Hematopoietic multipotent progenitor cell (in vitro differentiated cells): ENCODE measurements at places on chromosomes 4 and X.

DNA sequence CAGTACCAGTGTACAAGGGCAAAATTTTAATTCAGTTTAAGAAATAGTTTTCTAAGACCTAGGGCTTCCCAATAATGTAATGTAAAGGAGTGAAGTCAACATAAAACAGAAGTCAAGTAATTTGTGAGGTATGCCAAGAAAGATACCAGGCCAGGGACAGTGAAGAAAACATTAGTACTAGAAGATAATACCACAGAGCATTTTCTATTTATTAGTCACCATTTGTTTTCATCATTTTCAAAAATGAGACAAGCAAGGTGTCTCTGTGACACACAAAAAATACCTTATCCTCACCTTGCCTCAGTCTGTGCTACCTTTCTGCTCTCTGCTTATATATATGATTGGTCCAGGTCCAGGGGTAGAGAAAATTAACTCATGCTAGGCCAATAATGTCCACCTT, 46.8 kb downstream of the VEGFC start:
- DNase-seq = no peak

DNA sequence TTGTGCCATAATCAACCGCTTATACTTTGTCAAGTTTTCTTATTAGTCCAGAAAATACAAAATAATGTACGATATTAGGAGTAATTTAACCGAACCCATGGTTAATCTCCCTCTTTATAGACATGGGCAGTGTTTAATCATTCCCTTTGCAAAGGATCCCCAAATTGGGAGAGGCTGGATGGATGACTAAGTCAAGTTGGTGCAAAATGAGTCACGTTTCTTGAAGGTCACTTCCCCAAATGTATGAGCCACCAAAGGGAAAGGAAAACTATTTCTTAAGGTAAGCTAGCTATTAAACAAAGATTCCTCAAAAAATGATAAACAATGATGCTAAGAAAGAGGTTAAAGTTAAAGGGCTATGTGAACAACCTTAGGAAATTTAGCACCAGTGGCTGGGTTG, 17.5 kb downstream of the MAML3 start:
- DNase-seq = no peak

DNA sequence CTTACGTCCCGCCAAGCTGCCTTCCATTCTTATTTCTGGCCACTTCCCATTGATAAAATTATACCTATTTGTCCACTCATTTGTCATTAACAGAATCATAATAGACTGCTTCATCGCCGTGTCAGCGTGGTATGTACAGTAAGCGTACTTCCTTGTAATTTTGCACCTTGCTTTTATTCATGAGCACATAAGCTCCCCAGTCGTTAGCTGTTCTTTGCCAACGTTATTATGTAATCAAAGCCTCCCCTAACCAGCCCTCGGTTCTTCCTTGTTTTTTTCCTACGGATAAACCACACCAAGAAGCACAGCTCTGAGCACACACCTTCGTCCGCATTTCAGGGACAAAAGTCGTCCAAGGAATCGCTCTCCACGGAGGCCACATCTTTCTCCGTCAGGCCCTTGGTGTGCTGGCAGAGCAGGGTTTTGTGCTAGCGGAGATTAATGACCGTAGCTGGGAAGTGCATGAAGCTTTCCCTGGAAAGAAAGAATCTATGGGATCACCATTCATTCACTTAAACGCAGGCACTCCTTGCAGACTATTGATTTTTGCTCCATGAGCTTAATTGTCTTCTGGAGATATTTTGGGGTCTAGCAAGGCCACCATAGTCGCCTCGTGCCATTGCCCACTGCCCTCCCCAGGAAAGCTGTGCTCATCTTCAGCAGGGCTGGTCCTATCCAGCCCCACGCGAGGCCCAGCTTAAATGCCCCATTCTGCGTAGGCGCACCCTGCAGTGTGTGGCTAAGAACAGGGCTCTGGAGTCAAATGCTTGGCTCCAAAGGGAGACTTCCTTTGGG, 200.9 kb upstream of the PSAPL1 start:
- DNase-seq = no peak

GRCh38 chrX:27519226-27519625, 56.1 kb upstream of the PPP4R3C start:
- DNase-seq = no peak

- DNase-seq = no peak
These were observed 459.4 kb upstream of the LCORL start for GRCh38 chr4:18480928-18481327.

DNA sequence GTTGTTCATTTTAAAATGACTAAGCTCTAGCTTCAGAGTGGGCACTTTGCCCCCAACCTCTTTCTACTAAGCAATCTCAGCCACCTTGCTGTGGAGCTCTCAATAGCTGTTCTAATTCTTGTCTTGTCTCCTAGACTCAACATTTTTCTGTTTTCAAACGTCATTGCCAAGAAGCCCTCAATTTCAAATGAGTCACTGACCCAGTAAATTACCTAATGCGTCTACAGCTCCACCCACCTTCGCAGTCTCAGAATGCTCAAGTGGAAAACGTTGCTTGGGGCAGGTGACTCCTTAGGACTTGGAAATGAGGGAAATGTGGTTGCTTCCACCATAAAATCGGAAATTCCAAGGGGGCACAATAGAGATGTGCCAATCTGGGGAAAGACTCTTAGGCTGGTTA, 59.0 kb downstream of the ING2 start:
- no peak for DNase-seq

- no peak for DNase-seq
These were observed 72.1 kb upstream of the IGFBP7 start for GRCh38 chr4:57182132-57182874.

DNA sequence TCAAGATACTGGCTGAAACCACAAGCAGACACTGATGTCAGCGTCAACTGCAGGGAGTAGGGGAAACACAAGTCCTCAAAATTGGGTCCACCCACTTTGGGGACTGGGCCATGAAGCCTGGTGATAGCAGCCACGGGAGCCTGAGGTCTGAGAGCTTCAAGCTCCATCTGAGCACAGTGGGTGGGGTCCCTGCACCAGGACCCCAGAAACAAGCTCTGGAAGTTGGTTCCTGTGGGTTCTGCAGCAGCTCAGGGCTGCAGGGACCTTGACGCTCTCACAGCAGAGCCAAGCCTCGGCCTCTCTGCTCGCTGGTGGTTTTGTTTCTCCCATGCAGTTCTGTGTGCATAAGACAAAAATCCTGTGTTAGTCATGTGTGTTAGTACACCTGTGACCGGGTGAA, 54.5 kb downstream of the CPLX1 start:
- DNase-seq = no peak

DNA sequence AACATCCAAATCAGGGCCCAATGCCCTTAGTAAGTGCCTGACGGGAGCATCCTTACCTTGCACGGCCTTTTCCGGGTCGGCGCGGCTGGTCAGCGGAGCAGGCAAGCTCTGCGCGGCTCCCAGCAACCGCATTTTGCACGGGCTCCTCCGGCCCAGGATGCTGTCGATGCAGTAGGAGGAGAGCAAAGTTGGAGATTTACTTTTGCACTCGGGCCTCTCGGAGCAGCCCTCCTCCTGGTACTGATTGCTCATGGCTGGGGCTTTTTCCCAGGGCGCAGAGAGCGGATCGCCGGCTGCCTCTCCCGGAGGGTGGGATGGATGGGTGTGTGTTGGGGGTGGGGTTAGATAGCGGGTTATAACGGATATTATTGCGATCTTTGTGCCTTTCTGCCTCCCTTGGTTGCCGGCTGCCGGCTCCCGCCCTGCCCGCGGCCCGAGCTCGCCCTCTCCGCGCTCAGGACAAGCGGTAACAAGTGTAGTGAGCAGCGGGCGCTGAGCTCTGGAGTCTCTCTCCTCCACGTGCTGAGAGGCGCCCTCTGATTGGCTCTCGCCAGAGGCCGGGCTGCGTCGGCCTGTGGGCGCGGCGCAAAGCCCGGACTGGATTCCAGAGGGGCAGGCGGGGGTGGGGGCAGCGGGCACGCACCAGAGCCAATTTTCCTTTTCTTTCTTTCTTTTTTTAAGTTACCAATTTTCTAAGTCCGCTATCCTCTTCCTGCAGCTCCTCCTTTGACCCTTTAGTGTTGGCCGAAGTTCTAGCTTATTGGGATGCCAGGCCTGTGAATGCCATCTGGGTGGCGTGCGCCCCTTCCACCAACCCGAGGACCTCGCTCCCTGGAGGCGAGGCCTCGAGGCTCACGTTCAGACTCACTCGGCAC, at the start of gene ARX:
Gene ARX, minus strand, starts transcription at position 480 of the 875 bp plus-strand sequence. Its CDS starts 228 bp downstream, at position 252.
- DNase-seq = no peak

DNA sequence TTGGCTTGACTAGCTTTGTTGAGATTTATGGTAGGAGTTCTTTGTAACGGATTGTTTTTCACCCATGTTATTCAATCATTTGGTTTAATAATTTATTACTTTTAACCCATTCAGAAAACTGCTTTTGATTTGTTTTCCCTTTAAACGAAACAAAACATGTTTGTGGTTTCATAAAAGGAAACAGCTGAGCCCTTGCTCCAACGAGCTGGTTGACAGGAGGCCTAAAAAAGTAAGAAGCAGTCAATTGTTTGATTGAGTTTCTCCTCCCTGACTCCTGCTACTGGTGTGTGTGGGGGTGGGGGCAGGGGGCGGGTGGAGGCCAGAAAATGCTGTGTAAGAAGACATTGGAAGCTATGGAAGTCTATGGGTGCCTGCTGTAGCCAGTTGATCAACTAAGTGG, 102.8 kb downstream of the CHRDL1 start:
- no peak for DNase-seq

- DNase-seq = no peak
These were observed 287.6 kb upstream of the TAPT1 start for GRCh38 chr4:16513876-16514275.

GRCh38 chrX:19386679-19387078, 43.0 kb downstream of the PDHA1 start:
- no peak for DNase-seq

DNA sequence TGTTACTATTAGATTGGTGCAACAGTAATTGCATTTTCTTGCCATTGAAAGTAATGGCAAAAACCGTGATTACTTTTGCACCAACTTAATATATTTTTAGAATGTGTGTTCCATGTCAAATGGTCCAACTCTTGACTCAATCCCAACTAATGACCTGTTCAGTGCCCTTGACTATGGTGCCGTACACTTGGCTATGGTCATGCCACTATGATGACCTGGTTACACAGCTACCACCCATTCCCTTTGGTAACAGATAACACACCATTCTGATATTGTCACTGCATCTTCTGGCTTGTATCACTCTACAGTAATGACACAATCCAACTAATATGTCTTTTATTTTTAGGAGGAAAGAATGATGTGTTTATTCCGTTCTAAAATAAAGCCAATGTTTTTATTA, 469.4 kb downstream of the DMD start:
- DNase-seq = no peak

GRCh38 chr4:118772767-118773428, 63.0 kb downstream of the SEC24D start:
- no peak for DNase-seq

DNA sequence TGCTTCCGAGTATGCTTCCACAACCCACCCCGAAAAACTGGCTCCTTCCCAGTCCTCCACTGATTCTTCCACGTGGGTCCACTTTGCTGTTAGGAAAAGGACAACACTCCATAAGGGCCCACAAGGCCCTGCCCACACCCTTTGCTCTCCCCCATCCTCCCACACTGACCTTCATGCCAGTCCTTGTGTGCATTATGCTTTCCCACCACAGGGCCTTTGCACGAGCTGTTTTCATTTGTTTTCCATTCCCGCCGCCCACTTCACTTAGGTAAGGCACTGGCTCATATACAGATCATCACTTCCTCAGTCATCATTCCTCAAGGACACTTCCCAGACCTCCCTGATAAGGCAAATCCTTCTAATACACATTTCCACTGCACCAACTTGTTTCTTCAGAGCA, 16.8 kb upstream of the SEL1L3 start:
- DNase-seq = no peak

- DNase-seq = no peak
These were observed 513 bp downstream of the NHSL2 start for GRCh38 chrX:71910986-71911730.

GRCh38 chr4:82371497-82371896, 2.3 kb downstream of the HNRNPD start:
- DNase-seq = no peak

GRCh38 chrX:69158166-69158980, 6.9 kb downstream of the PJA1 start:
- no peak for DNase-seq

GRCh38 chrX:44349561-44349960, 6.1 kb upstream of the EFHC2 start:
- no peak for DNase-seq

- DNase-seq = no peak
These were observed 10.8 kb downstream of the TMEM131L start for GRCh38 chr4:153476829-153477574.

DNA sequence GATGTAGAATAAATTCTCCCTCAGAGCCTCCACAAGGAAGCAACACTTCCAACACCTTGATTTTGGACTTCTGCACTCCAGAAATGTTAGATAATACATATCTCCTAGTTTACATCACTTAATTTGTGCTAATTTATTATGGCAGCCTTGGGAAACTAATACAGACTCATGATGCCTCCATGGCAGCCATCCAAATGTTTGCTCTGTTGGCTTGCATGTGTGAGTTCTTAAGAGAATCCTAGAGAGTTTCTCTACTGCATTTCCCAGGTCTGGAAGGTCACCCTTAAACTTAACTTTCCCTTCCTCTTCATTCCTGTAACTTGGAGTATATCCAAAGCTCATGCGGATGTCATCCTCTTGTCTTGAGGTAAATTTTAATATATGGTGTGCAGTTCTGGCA, 956.1 kb downstream of the ADGRL3 start:
- DNase-seq = no peak

GRCh38 chr4:160375772-160376452, 1273.0 kb downstream of the RAPGEF2 start:
- no peak for DNase-seq

DNA sequence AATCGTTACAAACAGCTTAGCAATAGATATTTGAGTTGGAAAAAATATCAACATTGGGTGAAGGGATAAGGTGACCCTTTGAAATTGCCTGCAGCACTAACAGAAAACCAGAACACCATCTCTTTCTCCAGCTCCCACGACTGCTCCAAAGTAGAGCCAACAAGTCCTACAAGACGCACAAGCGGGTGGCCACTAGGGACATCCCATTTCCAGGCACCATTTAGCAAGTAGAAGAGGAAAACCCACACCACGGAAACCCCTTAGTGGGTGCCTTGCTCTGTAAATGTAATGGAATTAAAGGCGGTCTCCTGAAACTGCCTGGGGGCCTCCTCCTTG, 1.9 kb downstream of the ARHGAP6 start:
- DNase-seq = no peak

DNA sequence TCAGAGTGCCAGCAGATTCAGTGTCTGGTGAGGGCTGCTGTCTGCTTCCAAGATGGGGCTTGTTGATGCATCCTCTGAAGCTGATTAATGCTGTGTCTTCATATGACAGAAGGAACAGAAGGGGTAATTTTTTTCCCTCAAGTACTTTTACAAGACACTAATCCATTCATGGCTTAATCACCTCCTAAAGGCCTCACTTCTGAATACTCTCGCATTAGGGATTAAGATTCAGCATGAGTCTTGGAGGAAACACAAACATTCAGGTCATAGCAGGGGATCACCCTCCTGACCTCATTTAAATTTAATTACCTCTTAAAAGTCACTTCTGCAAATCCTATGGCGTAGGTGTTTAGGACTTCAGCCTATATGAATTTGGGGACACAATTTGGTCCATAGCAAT, 1145.5 kb upstream of the PCDH10 start:
- DNase-seq = no peak

- DNase-seq = no peak
These were observed 5.4 kb upstream of the CCSER1 start for GRCh38 chr4:90121676-90122354.

- DNase-seq = no peak
These were observed 81.8 kb downstream of the ASB9 start for GRCh38 chrX:15188039-15188438.

- no peak for DNase-seq
These were observed 76.6 kb downstream of the FBXW7 start for GRCh38 chr4:152459326-152459725.

- no peak for DNase-seq
These were observed 408.6 kb upstream of the ACTRT1 start for GRCh38 chrX:128460835-128461234.
